ENCODE measurements at places on chromosomes 1 and 21.
A peak's percentile ranks its signal among the peaks of the same experiment; 100 is the strongest.

GRCh38 chr1:67429011-67429527, 1.1 kb downstream of the SERBP1 start:
- no peak for DNase-seq

GRCh38 chr21:38416791-38417190, 81.5 kb downstream of the ERG start:
- no peak for DNase-seq

GRCh38 chr1:5954964-5955363, 37.3 kb downstream of the NPHP4 start:
- no peak for DNase-seq

DNA sequence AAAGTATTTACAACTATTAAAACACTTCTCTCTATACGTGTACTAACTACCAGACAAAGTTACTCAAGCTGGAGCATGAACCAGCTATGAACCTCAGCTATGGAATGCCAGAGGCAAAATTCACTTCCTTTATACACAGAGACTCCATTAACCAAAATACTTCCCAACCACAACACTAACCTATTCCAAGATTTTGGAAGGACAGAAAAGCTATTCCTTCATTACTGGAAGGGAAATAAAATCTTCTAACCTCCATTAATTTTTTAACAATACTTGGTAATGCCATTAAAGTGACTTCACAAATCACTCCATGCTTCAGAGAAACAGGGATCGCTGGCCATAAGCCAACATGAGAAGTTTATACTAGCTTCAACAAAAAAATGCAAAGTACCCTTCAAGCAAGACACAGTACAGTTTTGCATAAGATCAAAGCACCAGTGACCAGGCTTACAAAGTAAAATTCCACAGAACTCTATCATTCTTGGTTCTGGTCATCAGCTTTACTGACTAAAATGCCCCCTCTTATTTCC, 58.0 kb downstream of the PUM1 start:
- no peak for DNase-seq

- DNase-seq: no peak
Observed at GRCh38 chr1:17465228-17465627, 25.8 kb upstream of the RCC2 start.

- DNase-seq: no peak
Observed at GRCh38 chr1:47491341-47491753, 53.5 kb downstream of the FOXD2 start.

DNA sequence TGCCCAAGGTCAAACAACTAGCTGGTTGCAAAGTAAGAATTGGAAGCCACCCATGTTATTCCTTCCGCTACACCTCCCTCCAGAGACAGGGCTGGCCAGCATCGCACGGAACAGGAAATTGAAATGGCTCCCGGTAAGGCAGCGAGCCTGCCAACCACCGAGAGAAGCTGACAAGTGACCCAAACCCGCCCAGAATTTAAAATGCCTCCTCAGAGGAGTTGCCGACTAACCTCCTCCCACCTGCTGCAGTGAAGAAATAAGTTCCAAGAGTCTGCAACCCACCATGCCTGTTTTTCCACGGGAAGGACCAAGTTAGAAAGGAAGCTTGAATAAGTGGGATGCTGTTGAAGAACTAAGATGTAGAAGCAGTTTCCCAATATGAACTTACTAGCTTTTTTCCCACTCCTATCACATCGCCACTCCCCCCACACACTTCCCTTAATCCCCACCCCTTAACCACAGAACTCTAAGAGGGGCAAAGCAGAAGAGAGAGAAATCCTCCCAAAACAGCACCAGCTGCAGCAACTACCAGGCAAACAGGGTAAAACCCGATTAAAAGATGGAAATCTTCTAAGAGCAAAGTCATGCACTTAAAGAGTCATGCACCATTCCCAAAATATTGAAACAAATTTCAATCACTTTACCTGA, 78.6 kb downstream of the TIAM1 start:
- DNase-seq: no peak

DNA sequence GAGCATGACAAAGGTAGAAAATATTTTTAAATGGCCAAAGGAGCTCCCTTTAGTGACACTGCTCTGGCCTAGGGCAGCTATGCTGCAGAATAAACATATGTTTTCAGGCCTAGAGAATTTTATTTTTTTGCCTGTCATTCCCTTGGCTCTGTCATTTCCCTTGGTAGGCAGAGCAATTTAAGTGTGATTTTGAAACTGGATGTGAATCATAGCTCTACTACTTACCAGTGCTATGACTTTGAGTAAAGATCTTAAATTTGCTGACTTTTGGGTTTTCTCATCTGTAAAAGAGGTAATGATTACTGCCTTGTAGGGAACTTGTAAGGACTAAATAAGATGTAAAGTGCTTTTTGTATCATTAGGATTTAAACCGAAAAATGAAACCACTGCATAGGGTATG, 189.0 kb upstream of the ZRANB2 start:
- DNase-seq: no peak

DNA sequence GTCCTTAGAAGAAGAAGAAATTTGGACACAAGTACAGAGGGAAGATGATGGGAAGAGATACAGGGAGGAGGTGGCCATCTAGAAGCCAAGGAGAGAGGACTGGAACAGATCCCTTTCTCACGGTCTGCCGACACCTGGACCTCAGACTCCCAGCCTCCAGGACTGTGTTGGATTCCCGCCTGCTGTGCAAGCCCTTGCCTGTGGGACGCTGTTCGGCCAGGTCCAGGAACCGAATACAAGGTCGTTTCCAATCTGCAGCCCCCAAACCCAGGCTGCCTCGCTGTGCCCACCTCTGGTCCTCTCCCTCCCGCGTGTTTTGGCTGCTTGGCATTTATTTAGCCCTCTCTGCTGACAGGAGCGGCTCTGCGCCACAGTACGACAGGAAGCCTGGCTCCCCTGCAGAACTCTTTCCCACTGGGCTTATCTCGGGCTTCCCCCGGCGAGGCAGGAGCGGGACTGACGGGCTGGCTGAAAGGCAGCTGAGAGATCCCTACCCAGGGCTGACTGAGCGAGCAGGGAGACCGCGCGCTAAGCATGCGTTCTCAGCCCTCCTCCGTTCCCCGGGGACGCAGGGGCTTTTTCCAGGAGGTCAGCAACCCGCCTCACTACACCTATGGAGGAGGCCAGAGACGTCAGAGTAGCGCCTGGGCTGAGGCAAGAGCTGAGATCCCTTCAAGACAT, 238.4 kb downstream of the TNR start:
- no peak for DNase-seq

DNA sequence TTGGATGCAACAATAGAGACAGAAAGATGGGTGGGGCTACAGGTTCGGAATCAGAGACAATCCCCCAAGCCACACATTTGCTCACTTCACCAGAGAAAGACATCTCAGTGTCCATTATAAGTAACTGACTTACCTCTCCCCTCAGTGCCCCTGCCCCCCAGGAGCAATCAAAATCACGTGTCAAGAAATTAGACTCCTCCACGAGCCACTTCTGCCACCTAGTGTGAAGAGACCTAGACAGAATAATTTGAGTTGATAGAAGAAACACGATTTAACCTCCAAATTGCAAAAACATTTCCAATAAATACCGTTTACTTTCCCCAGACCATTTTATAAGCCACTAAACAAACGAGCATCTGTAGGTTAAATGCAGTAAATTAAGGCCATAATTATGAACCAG, 123.2 kb downstream of the SLC30A10 start:
- DNase-seq: no peak

DNA sequence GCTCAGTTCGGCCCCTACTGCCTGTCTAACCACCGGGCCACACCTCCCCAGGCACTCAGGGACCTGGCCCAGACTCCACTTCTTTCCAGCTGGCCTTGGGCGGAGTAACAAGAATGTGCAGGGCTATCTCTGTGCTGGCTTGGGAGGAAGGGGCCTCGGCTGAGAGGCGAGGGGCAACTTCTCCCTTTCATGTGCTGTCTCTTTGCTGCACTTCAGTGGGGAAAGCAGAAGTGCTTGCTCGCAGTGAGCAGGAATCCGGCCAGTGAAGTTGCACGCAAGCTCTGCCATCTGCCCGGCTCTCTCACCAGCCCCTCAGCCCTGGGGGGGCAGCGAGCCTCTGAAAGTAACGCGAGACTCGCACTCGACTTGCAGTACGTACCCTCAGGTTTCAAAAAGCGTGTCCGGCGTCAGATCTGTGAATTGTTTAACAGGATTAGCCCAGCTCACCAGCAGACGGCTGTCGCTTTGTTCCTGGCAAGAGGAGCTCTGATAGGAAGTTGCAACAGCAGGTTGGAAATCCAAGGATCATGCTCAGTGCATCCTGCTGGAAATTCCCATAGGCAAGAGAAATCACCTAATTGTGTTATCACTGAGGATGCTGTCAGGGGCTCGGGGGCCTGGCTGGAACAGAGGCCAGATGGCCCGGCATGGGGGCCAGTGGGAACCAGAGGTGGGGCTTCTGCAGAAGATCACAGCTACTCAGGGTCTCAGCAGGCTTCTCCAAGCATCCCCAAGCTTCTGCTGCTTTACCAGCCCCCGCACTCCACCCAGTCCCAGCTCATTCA, 221.1 kb downstream of the NPHP4 start:
- no peak for DNase-seq

GRCh38 chr1:168631671-168632400, 55.4 kb downstream of the XCL1 start:
- DNase-seq: no peak

- DNase-seq: peak; percentile 48
Observed at GRCh38 chr1:9275567-9276034, 17.1 kb upstream of the SPSB1 start.

DNA sequence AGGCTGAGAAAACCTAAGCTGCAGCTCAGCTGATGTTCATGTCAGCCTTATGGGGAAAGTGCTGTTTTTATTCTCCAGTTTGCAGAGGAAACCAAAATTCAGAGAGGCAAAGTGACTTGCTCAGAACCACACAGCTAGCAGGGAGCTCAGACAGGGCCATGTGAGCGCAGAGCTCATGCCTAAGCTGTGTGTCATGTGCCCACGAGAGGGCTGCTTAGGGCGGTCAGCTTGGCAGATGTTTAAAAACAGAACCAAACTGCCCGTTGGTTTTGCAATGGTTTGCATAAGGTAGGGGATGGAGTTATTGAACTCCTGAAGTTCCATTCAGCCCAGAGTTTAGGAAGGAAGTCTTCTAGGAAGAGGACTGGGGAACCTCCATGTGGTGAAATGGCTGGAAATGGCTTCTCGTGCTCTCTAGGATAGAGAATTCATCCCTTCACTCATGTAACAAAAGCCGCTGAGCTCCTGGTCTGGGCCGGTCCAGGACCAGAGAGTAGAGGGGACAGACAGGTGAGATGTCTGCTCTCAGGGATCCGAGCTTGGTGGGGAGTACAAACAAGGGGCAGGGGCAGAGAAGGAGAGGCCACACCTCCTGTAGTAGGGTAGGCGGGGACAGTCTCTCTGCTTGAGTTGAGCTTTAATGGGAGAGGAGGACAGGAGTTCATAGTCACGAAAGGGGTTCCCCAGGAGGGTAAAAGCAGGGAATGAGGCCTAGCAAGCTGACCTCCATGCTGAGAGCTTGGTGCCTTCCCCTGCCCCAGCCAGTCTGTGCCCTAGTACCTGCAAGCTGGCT, 46.9 kb downstream of the ARHGEF10L start:
- DNase-seq: no peak

DNA sequence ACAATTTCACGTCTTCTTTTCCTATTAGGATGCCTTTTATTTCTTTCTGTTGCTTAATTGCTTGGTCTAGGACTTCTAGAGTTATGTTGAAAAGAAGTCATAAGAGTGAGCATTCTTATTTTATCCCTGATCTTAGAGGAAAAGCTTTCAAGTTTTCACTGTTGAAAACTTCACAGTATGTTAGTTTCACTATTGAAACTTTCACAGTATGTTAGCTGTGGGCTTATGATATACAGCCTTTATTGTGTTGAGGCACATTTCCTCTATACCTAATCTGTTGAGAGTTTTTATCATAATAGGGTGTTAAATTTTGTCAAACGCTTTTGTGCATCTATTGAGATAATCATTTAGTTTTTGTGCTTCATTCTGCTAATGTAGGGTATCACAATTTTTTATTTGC, 227.1 kb downstream of the LHX8 start:
- DNase-seq: no peak

DNA sequence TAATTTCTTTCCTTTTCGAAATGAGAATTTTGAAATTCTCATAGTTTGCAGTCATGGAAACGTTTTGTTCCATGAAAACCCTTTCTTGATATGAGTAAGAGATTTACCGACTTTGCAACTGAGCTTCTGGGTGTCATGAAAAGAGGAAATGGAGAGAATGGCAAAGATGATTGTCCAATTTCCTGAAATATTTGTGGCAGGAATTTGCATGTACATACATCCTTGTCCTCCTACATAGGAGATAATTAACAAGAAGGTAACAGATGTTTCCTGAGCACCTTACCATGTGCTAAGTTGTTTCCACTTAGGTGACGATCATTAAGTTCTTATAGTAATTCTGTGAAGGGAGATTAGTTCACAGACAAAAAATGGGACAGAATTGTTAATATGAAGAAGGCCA, 170.7 kb downstream of the NEGR1 start:
- DNase-seq: no peak

DNA sequence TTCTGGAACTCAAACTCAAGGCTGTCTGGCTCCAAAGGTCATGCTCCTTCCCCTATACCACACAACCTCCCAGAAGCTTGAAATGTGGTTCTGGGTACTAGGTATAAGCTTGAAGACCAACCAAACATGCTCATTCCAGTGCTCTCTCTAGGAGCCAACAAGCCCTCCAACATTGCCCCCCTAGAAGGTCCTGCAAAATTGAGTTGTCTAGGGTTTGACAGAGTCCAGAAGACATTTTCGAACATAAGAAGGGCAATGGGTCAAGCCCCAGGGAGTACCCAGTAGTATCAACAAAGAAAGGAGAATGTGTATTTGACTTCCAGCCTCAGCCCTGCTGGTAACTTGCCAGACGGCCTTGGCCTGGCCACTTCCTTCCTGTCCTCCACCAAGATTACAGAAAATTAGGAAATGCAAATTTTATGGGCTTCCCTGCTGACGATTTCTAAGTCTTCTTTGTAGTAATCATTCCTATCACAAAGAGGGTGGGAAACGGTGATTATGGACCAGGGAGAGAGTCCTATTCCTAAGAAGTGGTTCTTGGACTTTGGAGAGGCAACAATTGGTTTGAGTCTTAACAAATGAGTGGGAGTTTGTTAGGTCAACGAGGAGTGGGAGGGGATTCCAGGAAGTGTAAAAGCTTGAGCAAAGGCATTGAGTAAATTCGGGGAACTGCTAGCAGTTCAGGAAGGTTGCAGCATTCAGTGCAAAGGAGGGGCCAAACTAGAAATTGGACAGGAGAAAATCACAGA, 18.7 kb upstream of the SLAMF1 start:
- no peak for DNase-seq

GRCh38 chr1:233912909-233913308, 8.4 kb downstream of the SLC35F3 start:
- DNase-seq: no peak

GRCh38 chr1:6490181-6491080, 1.0 kb downstream of the PLEKHG5 start:
- DNase-seq: peak; percentile 83

GRCh38 chr1:147738739-147739476, 21.5 kb downstream of the GJA5 start:
- DNase-seq: no peak

GRCh38 chr1:207495801-207496792, at the start of gene CR1:
Gene CR1 (plus strand): TSS chr1:207496157. CDS start chr1:207496268, 111 bp downstream.
- DNase-seq: peak; percentile 67

- DNase-seq: no peak
Observed at GRCh38 chr21:26833460-26833939, 11.7 kb downstream of the ADAMTS1 start.

GRCh38 chr1:17004466-17005364, 7.0 kb downstream of the ATP13A2 start:
- DNase-seq: no peak

GRCh38 chr21:35862969-35863368, 197.4 kb downstream of the SETD4 start:
- no peak for DNase-seq

GRCh38 chr1:236472850-236473788, 50.7 kb upstream of the LGALS8 start:
- DNase-seq: no peak

- no peak for DNase-seq
Observed at GRCh38 chr1:198699167-198700015, 60.6 kb downstream of the PTPRC start.

Measured in GM06990 (cell line).